Left cardiac atrium (tissue), 4 donors: ENCODE measurements at places on chromosomes 4 and X. TPM values are rescaled to one million over a fixed set of nuclear protein-coding genes. Genes with fewer than 3 reads are reported as not detected.

Gene SRPX2
- total RNA-seq: 20.4 TPM

Gene TKTL1
- 4.1 TPM for total RNA-seq

Gene PHOX2B
- not detected for total RNA-seq

Gene CCSER1
- total RNA-seq: 9.6 TPM

Gene CAPN6
- total RNA-seq: 0.09 TPM

Gene HMGN5
- total RNA-seq: 3.6 TPM

Gene INPP4B
- total RNA-seq: 9.0 TPM

Gene GAGE2A
- total RNA-seq: not detected

Gene MAGEA2
- not detected for total RNA-seq

Gene FABP2
- total RNA-seq: not detected

Gene TBC1D9
- 17.2 TPM for total RNA-seq

Gene TRIM60
- total RNA-seq: not detected

Gene ATOH1
- total RNA-seq: not detected

Gene ZDHHC15
- total RNA-seq: 3.2 TPM

Gene XPNPEP2
- total RNA-seq: 2.0 TPM

Gene TMPRSS11F
- total RNA-seq: not detected

Gene TMPRSS11A
- total RNA-seq: not detected

Gene IGBP1
- 41.6 TPM for total RNA-seq

Gene SCD5
- total RNA-seq: 9.1 TPM

Gene ITM2A
- total RNA-seq: 106 TPM
